ENCODE measurements at places on chromosomes 7 and 10.

DNA sequence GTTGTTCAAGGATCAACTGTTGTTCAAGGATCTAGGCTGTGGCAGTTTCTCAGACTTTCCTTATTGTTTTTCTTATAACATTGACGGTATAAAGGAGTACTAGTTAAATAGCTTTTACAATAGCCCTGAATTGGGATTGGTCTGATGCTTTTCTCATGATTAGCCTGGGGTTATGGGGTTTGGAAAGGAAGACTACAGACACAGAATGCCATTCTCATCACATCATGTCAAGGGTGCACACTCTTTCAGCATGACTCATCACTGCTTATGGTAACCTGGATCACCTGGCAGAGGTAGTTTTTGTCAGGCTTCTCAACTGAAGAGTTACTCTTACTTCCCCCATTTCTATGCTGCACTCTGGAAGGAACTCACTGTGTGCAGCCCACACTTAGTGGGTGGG, 194.2 kb upstream of the NPSR1 start:
- no peaks in the 10 kb centered on the region for H3K27me3 ChIP-seq
- H3K4me1 ChIP-seq: no peaks in the 10 kb centered on the region
- ATAC-seq: no peak
- H3K4me3 ChIP-seq: no peak overlapping the region

- H3K4me3 ChIP-seq: no peak overlapping the region
- no peak overlapping the region for H3K27ac ChIP-seq
- no peaks in the 10 kb centered on the region for H3K4me1 ChIP-seq
- H3K36me3 ChIP-seq: no peaks in the 10 kb centered on the region
- no peak for ATAC-seq
Measured at GRCh38 chr7:41808541-41808940, 105.7 kb upstream of the INHBA start.

- H3K4me3 ChIP-seq: no peak overlapping the region
- no peak overlapping the region for H3K27ac ChIP-seq
- H3K4me1 ChIP-seq: no peaks in the 10 kb centered on the region
Measured at GRCh38 chr10:23139677-23140076, 44.3 kb downstream of the MSRB2 start.

- no peaks in the 10 kb centered on the region for H3K36me3 ChIP-seq
- no peak overlapping the region for H3K4me3 ChIP-seq
- no peak overlapping the region for H3K27ac ChIP-seq
Measured at GRCh38 chr10:99672884-99673283, 13.6 kb downstream of the ENTPD7 start.

DNA sequence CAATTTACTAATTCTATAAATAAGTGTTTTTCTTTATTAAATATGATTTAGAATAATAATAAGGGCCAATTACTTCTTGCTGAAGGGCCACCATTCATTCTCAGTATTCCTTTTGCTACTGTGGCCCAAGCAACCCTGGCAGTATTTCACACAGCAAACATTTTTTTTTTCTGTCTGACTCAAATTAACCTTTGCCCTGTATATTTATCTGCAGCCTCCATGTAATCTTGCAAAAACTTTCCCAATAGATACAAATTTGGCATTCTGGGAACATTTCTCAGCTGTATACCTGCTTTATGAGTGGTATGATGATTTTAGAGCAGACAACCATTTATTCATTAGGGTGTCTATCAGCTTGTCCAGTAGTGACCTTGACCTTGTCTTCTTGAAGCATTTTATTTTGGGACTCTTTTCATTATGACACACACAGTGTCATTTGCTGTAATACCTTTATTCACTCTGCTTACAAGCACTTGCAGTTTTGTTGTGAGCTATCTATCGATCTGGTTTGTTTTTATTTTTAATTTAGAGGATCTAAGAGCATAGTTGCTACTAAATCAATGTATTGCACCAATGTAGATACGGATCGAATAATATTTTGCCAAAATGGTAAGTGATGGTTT, 159.7 kb upstream of the PLXDC2 start:
- H3K27me3 ChIP-seq: no peaks in the 10 kb centered on the region
- no peak for ATAC-seq
- no peaks in the 10 kb centered on the region for H3K36me3 ChIP-seq
- no peak overlapping the region for H3K4me3 ChIP-seq

GRCh38 chr7:86925221-86925620, 134.2 kb downstream of the ELAPOR2 start:
- H3K36me3 ChIP-seq: no peaks in the 10 kb centered on the region
- no peak overlapping the region for H3K27ac ChIP-seq
- ATAC-seq: no peak
- no peaks in the 10 kb centered on the region for H3K4me1 ChIP-seq
- peaks cover 3% of the 10 kb centered on the region for H3K27me3 ChIP-seq

- H3K27me3 ChIP-seq: no peaks in the 10 kb centered on the region
- no peak for ATAC-seq
- peaks cover 5% of the 10 kb centered on the region for H3K4me1 ChIP-seq
- H3K27ac ChIP-seq: no peak overlapping the region
- H3K4me3 ChIP-seq: no peak overlapping the region
- H3K36me3 ChIP-seq: peaks cover 17% of the 10 kb centered on the region
Measured at GRCh38 chr10:13296476-13296875, 3.4 kb downstream of the PHYH start.

GRCh38 chr7:7750571-7751242, 32.3 kb upstream of the RPA3 start:
- H3K27me3 ChIP-seq: no peaks in the 10 kb centered on the region
- no peaks in the 10 kb centered on the region for H3K4me1 ChIP-seq
- H3K27ac ChIP-seq: no peak overlapping the region
- no peaks in the 10 kb centered on the region for H3K36me3 ChIP-seq
- no peak for ATAC-seq
